ENCODE measurements at places on chromosomes 6 and 20. TPM values are rescaled to one million over a fixed set of nuclear protein-coding genes. Genes with fewer than 3 reads are reported as not detected.

SLPI gene
- total RNA-seq, result 20.3 TPM

DNA sequence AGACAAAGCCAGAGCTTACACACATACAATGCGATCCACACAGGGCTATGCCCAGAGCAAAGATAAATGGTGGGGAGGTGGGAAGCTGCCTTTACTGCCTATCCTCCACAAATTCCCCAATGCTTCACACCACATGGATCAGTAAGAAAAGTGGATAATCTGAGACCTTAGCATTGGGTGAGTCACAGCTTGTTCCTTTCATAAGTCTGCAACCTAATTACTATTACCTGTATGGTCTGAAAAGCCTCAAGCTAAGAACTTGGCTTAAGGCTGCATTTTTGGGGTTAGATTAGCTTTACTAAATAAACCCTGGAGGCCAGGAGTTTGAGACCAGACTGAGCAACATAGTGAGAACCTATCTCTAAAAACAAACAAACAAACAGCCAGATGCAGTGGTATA, 66.0 kb upstream of the BTBD3 start:
- DNase-seq, result peak; percentile 67

GRCh38 chr6:24445704-24446103, 43.0 kb downstream of the MRS2 start:
- DNase-seq, result no peak

DNA sequence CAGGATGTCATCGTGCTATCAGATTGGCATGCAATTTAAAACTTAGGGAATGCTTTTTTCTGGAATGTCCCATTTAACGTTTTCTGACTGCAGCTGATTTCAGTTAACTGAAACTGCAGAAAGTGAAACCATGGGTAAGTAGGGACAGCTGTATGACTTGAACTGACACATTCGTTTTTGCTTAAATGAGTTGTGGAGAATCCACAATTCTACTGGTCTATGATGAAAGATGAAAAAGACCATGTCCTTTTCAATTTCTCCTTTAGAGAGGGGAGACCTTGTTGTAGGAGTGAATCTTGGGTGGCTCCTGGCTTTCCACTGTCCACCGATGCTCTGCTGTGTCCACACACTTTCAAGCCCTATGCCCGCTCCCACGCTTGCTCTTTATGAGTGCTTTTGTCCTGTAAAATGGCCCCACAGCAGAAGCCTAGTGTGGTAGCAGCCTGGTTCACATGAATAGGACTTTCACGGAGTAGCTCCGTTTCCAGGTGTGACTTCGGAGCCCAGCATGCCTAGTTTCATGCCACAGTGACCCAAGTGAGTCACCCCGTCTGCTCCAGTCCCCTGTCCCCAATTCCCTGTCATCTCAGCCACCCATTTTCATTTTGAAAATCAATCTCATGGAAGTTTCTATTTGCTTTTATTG, 21.9 kb downstream of the DYNLT1 start:
- DNase-seq, result no peak

GRCh38 chr20:47267621-47268020, 88.9 kb downstream of the ZMYND8 start:
- no peak for DNase-seq

DNA sequence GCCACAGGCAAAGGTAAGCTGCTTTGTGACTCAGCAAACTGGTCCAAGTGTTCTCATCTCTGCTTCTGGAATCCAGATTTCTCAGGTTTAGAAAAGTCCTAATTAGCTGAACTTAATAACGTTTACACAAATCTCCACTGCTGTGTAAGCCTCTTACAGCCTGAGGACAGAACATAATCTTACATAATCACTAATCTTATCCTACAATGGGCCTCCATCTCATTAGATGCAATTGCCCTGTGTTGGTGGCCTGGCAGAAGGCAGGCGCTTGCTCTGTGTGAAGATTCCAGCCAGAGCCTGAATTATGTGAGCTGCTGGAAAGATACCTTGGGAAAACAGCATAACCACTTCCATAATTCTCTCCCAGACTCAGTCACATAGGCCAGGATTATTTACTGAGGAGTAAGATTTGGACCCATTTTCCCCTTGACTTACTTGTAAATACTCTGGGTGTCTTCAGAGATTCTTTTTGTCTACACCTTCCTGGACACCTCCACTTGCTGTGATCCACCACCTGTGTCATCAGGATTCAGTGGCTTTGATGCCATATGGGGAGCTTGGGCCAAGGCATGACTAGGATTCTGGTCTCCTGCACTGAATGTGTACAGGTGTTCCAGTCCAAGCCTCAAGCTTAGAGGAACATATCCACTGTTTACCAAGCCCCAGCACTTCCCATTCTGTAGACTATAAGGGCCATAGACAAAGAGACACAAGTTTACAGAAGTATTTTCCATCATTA, 104.4 kb downstream of the C6orf118 start:
- DNase-seq, result no peak
